ENCODE measurements at places on chromosomes 7 and 10.

DNA sequence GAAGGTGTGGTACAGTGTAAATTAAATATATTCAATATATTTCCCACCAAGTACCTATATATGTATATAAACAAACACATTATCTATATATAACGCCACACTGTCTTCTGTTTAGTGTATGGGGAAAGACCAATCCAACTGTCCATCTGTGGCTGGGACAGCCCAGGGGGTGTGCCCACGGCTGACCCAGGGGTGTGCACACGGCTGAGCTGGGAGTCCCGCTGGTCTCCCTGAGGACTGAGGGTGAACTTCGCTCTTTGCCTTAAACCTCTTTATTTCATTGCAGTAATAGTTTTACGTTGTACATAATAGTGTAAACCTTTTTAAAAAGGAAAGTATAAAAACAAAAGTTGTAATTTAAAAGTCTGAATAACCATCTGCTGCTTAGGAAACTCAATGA lies 6.3 kb downstream of the EN2 start:
- no peak for DNase-seq

GRCh38 chr10:74297389-74298080 lies 146.5 kb downstream of the ADK start:
- DNase-seq = no peak

DNA sequence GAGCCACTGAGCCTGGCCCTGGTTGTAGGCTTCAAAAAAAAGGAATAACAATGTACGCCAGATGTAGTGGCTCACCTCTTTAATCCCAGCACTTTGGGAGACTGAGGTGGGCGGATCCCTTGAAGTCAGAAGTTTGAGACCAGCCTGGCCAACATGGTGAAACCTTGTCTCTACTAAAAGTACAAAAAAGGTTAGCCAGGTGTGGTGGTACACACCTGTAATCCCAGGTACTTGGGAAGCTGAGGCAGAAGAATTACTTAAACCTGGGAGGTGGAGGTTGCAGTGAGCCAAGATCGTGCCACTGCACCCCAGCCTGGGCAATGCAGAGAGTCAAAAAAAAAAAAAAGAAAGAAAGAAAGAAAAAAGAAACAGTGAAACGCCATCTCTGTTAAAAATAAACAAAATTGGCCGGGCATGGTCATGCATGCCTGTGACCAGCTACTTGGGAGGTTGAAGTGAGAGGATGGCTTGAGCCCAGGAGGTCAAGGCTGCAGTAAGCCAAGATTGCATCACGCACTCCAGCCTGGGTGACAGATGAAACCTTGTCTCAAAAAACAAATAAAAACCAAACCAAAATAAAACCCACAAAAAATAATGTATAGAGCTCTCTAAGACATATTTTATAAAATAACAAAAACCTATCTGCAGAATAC lies 4.7 kb upstream of the KLHDC10 start:
- DNase-seq = no peak

- no peak for DNase-seq
Measured at GRCh38 chr7:27182861-27183681, 2.0 kb downstream of the HOXA11 start.

DNA sequence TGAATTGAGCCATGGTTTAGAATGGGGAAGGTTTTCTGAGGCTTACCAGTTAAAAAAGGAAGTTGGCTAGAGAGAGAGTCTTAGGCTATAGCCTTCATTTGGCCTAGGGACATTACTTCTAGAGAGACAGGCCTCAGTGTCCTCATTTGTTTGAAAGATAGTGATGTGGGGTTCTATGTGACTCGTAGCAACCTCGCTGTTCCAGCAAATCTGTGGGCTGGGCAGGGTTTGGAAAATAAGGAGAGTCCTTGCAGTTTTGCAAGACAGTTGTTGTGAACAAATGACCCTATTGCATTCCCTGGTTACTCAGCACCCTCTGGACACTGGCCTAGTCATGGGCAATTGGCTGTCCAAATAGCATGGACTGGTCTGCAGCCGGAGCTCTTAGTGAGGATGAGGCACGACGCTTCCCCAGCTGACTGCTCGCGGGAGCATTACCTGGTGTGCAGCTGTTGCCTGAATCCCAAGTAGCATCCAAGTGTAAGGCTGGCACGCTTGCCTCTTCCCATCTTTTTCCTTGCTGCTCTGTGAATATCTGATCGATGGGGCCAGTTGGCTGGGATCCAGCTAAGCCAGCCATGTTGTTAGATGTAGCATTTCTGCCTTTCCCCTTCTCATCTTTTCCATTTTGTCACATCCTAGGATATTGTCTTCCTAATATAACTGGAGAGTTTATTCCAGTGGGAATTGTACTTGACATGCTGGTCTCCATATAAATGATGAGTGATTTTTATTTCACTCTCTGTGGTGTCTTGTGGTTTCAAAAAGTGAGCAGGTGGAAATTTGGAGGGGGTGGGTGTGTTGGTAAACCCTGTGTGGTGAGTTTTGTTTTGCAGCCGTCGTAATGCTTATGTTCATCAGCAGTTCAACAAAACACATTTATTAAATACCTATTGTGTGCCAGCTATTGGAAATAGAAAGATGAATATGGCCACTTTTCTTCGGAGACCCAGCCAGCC lies 99.8 kb downstream of the SND1 start:
- no peak for DNase-seq

- DNase-seq = no peak
Measured at GRCh38 chr10:23613900-23614299, 175.0 kb downstream of the OTUD1 start.

GRCh38 chr10:75825235-75825634 lies 393.8 kb downstream of the LRMDA start:
- no peak for DNase-seq

DNA sequence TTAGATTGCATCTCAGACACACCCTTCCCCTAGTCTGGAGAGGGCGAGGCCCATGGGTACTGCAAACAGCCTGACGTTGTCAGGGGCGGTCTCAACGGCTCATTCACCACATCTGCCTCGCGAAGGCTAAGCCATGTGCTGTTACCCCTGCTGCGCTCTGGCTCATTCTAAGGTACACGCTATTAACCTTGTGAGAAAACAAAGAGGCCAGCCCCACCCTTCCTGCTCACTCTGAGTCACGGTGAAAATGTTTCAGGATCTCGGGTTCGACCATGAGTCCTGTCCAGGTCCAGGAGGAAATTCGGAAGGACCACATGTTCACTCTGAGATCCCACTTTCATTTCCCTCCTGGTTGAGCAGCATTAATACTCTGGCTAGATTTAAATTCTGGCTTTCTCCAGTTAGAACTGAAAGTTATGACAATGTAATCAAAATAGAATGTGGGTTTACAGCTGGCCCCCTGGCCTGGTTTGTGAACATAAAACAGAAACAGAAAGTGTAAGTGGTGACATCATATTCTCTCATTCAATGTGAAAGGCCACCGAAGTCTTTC lies 55.2 kb downstream of the EGFR start:
- peak; percentile 22 for DNase-seq

DNA sequence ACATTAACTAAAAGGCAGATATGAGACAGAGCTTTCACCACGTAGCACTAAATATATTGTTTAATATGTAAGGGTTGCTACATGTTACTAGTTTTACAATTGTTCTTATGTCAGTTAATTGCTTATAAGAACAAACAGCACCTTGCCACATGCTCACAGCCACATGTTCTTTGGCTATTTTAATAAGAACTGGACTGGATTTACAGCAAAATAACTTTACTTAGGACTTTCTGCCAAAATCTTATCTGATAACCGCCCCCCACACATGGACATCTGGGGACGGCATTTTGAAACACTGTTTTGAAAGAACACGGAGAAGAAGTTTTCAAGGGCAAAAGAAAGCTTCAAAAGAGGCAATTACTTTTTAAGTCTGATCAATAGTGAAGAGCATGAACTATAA lies 45.3 kb downstream of the JAZF1 start:
- no peak for DNase-seq

DNA sequence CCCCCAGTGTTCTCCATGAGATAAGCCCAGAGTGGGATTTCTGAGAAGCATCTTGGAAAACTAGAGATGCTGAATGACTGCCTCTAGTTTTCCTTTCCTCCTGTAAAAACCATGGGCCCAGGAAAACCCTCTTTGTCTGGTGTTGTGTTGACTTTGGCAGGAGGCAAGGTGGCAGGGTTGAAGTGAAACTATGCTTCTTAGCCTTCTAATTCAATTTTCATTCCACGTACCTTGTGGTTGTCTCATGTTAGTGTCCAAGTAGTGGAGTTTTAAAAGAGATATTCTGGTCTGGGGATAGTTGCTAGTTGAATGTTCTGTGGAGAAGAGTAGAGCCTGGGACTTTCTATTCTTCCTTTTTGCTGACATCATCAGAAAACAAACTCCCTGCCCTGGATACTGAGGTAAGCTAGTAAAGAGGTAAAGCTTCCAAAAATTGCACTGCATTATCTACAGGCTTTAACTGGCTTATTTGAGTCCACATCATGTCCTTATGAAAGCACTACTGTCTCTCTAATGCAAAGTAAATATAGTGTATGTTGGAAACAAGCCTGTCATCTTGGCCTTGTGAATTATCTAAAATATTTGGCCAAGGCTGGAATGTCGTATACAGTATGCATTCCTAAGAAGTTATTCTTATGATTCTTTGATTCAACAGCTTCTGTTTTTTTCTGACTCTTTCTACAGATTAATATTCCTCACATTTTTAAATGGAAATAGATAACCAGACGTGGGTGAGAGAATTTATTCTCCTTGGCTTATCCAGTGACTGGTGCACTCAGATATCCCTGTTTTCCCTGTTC lies at the start of gene OR2F2:
OR2F2 (plus strand) TSS at position 708 of the 800 bp plus-strand sequence; CDS start at position 708, 0 bp downstream.
- no peak for DNase-seq

DNA sequence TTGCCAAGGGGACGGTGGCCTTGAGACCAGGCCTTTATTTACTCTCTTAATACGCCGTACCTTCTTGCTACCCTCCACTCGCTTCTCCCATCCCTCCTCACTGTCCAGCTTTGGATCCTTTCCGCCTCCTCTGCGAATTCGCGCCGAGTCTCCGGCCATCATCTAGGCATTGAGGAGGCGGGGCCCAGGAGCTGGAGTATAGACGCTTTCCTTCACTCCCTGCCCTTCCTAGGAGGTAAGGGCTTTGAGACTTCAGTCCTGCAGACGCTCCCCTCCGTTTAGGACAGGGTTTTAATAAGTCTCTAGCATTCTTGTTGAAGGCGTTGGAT lies 538 bp downstream of the TFAM start:
- no peak for DNase-seq

DNA sequence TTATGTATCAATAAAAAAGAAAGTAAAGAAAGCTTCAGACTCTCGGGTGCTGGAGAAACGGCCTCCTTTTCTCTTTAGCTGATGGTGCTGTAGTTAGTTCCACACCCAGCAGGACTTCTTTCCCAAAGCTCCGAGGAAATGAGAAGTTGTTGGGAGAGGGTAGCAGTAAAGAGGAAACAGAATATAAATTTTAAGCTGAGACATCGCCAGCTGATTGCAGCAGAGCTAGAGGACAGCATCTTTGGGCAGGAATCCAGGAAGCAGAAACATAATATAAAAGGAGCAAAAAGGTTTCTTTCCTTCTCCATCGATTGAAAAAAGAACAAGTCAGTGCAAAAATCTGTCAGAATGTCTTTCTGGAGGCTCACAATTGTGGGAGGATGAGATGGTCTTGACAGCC lies 616.9 kb upstream of the FOXK1 start:
- no peak for DNase-seq

- no peak for DNase-seq
Measured at GRCh38 chr7:101200862-101201599, at the start of gene MOGAT3. Gene MOGAT3, minus strand, starts transcription at chr7:101201036. Its CDS starts 182 bp downstream, at chr7:101200854.

DNA sequence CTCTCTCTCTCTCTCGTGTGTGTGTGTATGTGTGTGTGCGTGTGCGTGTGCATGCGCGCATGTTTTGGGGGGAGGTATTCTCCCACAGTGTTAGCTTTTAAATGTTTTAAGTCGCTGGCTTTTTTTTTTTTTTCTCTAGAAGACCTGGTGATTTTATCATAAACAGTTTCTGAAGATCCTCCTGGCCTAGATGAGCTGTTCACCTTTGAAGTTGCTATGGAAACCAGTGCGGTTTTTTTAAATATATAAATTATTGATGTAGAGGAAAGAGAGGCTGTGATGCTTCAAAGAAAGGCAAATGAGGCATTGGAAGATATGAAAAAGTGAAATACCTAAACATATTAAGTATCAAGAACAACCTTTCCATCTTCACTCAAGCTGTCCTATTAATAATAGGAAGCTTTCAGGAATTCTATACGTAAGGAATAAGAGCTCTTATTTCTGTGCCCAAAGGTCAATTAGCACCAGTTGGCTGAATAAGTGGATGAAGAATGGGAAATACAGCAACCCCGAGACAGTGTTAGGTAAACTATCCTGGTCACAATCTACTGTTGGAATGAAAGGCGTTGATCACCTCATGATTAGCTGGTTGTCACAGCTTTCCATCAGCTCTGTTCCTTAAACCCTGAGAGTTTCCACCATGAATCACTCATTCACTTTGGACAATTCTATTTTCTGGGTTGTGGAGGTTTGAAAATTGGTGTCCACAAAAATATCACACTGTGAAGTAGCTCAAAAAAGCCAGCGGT lies 66.5 kb upstream of the SLC35G1 start:
- no peak for DNase-seq

DNA sequence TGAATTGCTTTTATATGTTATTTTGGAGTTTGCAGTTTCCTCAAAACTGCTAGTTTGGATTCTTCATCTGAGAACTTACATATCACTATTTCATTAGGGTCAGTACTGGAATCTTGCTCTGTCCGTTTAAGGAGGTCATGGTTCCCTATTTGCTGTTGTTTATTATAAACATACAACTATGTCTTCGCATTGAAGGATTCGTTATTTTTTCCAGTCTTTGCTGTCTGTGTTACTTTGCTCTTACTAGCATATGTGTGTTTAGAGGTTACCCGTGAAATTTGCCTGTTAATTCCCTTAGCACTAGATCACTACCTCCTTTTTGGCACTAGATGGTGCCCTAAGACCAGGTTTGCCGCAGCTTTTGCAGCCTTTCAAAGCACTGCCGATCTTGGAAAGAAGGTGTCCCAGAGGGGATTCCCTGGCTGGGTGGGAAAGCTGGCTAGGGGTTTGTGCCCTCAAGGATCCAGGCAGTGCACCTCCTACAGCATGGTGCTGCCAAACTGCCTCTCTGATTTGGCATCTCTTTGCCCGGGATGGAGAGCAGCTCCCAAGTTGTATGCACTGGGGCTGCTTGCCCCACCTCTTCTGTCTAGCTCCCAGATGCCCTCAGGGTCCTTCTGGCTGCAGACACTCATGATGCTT lies 103.1 kb upstream of the APBB1IP start:
- peak; percentile 55 for DNase-seq

DNA sequence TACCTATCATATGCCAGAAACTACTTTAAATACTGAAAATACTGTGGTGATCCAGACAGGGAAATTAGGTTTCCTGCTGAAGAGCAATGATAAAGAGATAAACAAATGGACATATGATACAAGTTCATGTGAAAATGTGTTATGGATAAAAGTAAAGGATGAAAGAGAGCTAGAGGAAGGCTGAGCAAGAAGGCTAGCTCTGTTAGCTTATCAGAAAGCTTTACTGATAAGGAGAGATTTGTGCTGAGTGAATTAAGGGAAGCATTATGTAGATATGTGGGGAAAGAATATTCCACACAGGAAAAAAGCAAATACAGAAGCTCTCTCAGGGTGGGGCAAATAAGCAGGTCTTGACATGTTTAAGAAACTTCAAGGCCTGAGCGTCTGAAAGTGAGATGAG lies 308.4 kb downstream of the HDAC9 start:
- DNase-seq = no peak
